NCI-H1092 treated with DMSO at 0.1 percent for 48 hours (cell line): ENCODE measurements at places on chromosomes 11 and 22.

DNA sequence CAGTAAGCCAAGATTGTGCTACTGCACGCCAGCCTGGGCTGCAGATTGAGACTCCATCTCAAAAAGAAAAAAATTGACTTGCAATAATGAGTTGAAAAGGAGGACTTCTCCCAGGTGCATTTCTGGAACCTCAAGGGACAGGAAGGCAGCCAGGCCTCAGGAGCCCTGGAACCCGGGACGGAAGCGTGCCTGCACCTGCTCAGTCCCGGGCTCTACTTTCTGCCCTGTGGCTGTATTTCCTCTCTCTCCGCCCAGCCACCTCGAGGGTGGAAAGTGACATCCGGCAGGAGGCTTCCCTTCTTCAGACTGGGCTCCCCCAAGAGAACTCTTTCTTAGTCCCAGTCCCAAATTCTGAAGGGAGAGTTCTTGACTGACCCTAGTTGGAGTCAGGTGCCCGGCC, 20.2 kb upstream of the GAL start:
- no peak for DNase-seq

GRCh38 chr11:118074091-118074685, 2.7 kb upstream of the TMPRSS4 start:
- DNase-seq, result no peak

GRCh38 chr11:66051766-66052663, at the start of gene SF3B2:
Gene SF3B2, plus strand, starts transcription at chr11:66052364. Its CDS starts 21 bp downstream, at chr11:66052385.
- DNase-seq, result peak; percentile 99

DNA sequence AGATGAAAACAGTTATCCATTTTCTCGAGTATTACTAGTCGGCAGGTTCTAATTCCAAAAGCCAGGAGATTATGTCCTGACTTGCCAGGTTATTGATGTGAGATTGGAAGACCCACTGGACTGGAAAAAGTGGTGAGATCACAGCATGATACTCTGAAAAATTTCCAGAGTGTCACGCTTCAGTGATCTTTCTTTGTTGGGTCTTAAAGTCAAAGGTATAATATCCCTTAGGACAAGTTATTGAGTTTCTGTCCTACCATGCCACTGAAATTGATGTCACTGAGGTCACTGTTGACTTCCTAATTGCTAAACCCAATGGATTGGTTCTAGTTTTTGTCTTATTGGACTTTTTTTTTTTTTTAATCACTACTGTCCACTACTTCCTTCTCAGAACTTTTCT, 104.5 kb upstream of the GRAMD1B start:
- DNase-seq, result no peak

- peak; percentile 69 for DNase-seq
Measured at GRCh38 chr11:65492637-65493366, 6.0 kb upstream of the MALAT1 start.

DNA sequence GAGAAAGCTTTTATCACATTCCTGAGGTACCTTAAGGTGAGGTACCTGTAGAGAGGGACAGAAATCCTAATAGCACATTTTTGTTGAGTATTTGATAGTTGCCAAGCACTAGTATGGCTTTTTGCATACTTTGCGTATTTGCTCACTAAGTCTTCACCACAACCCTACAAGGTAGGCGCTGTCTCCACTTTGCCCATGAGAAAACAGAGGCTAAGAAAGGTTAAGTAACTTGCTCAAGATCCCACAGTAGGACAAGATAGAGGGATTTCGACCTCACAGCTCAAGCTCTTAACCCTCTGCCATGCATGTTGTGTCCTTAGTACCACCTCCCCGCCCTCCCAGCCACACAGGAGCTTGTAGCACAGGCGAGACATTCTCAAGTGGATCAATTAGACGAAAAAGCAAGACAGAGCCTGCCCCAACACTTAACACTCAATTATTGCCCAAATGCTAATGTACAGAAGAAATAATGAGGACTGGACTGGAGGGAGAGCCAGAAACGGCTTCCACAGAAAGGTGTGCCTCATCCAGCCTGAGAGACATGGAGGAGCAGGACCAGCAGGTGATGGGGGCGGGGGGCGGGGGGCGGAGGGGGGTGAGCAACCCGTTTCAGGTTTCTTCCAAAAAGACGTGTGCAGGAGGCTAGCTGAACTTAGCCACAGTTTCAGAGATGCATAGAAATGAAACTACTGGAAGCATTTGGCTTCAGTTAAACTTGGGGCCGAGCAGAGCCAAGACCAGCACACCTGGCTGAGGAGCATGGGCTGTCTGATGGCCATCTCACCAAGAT, 26.7 kb upstream of the CD44 start:
- DNase-seq, result no peak

DNA sequence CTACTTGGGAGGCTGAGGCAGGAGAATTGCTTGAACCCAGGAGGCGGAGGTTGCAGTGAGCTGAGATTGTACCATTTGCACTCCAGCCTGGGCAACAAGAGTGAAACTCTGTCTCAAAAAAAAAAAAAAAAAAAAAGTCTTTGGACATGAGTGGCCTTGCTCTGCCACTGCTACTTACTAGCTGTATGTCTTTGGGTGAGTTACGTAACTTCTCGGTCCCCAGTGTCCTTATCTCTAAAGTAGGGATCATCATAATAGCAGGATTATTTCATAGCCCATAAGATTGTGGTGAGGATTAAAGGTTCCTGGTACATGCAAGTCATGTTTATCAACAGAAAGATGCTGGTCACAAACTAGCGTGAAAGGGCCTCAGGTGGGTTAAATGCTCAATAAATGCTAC, 53.9 kb upstream of the HEPHL1 start:
- no peak for DNase-seq

DNA sequence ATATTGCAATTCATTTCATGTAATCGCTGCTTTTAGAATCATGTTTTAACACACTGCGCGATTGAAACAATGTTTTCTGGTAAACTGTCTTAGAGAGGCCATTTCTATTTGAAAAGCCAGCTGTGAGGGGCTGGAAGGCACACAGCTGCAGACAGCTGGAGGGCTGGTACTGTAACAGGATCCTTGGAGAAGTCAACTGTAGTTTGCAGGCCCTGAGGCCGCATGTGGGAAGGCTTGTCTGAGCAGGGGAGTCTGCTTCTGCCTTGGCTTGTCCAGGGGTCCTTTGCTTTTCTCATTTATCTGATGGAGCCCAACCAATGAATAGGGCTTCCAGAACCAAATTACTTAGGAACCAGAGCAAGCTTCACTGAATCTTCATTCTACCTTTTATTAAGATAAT, 313.5 kb downstream of the BLID start:
- no peak for DNase-seq

DNA sequence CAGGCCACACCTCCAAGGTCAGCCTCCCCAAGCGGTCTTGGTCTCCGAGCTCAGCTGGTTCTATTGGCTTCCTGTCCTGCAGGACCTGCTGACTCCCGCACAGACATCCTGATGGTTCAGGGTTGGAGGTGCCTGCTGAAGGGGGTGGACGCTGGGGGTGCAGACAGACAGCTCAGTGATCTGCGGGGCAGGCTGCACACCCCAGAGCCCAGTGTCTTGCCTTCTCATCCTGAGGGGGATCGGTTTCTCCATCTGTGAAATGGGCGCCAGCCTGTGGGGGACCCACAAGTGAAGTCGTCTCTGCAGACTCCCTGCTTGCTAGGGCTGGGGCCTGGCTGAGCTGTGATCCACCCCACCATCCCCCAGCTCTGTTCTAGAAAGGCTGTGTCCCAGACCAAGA, 13.8 kb downstream of the FLRT1 start:
- no peak for DNase-seq

- no peak for DNase-seq
Measured at GRCh38 chr11:78560826-78561484, 13.7 kb downstream of the NARS2 start.

- no peak for DNase-seq
Measured at GRCh38 chr11:100543386-100543785, 143.7 kb upstream of the ARHGAP42 start.

- DNase-seq, result no peak
Measured at GRCh38 chr22:45670981-45671782, 452 bp upstream of the ATXN10 start.

- DNase-seq, result no peak
Measured at GRCh38 chr22:41983513-41984405, 14.5 kb downstream of the SEPTIN3 start.

GRCh38 chr11:128297805-128298204, 289.6 kb downstream of the ETS1 start:
- DNase-seq, result no peak
